ENCODE measurements at places on chromosomes 16 and 17.
A peak's percentile ranks its signal among the peaks of the same experiment; 100 is the strongest.

GRCh38 chr17:70564006-70564620, 394.8 kb downstream of the KCNJ2 start:
- no peaks in the 10 kb centered on the region for H3K27me3 ChIP-seq
- DNase-seq = no peak
- no peak overlapping the region for H3K27ac ChIP-seq
- H3K36me3 ChIP-seq = no peaks in the 10 kb centered on the region
- H3K4me3 ChIP-seq = no peak overlapping the region

DNA sequence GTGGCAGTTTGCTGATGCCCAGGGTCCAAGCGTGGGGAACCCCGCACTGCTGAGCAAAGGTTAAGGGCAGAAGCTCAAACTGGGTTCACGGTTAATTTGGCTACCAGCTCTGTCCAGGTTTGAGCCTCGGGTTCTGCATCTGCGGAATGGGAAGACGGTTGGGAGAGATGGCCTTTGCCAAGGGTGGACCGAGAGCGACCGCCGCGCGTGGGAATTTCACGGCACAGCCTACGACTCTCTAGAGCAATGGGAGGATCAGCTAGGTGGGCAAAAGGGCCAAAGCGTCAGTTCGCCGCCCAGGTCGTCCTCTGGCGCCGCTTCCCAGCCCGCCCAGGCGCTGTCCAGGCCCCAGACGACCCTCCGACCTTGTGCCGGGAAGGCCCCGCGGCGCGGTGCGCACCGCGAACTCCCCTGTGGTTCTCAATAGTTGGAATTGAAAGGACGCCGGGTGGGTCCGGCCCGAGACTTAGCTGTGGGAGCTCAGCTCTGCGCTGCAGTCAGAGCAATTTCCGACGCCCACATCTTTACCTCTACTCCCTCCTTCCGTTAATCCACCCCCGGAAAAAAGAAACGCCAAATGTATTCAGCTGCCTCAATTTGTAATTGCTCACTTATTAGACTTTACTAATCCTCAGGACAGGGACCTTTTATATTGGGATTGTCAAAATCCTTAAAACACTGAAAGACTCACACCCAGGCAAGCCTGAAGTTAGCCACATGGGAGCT, 2.5 kb upstream of the HS3ST3B1 start:
- peak overlapping the region; percentile 97 for H3K4me3 ChIP-seq
- H3K4me1 ChIP-seq = peaks cover 54% of the 10 kb centered on the region
- peaks cover 3% of the 10 kb centered on the region for H3K36me3 ChIP-seq
- no peak for DNase-seq
- no peak overlapping the region for H3K27ac ChIP-seq

- H3K27me3 ChIP-seq = no peaks in the 10 kb centered on the region
- peaks cover 32% of the 10 kb centered on the region for H3K4me1 ChIP-seq
- H3K4me3 ChIP-seq = no peak overlapping the region
- H3K27ac ChIP-seq = no peak overlapping the region
- no peak for DNase-seq
Observed at GRCh38 chr16:81629034-81629802, 149.9 kb upstream of the PLCG2 start.

GRCh38 chr16:69660166-69660565, 66.2 kb downstream of the NQO1 start:
- no peak overlapping the region for H3K27ac ChIP-seq
- no peaks in the 10 kb centered on the region for H3K4me1 ChIP-seq
- DNase-seq = no peak
- no peaks in the 10 kb centered on the region for H3K27me3 ChIP-seq
- H3K36me3 ChIP-seq = peaks cover 16% of the 10 kb centered on the region

- no peak overlapping the region for H3K4me3 ChIP-seq
- no peaks in the 10 kb centered on the region for H3K4me1 ChIP-seq
- no peak for DNase-seq
- H3K36me3 ChIP-seq = no peaks in the 10 kb centered on the region
- no peaks in the 10 kb centered on the region for H3K27me3 ChIP-seq
Observed at GRCh38 chr16:76106647-76107046, 170.6 kb upstream of the CNTNAP4 start.

DNA sequence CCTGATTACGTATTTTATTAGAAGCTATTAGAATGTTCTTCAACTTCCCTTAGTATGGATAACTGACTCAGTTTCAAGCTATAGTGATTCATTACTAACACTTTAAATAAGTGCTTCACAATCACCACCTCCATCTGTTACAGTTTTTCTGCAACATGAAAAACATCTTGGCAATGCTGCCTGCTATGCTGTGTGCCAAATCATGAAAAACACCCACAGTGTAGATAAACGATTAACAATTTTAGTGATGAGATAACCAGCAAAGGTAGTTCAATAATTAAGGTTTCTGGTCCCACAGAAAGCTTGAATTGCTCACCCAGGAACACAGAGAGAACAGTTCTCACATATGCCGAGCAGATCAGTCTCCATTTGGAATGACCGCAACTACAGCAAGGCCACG, 51.4 kb upstream of the SLC25A19 start:
- peaks cover 18% of the 10 kb centered on the region for H3K36me3 ChIP-seq
- peak overlapping the region; percentile 90 for H3K27ac ChIP-seq
- peaks cover 89% of the 10 kb centered on the region for H3K4me1 ChIP-seq
- H3K4me3 ChIP-seq = no peak overlapping the region
- no peaks in the 10 kb centered on the region for H3K27me3 ChIP-seq

- H3K4me3 ChIP-seq = no peak overlapping the region
- no peak for DNase-seq
- H3K36me3 ChIP-seq = no peaks in the 10 kb centered on the region
- no peak overlapping the region for H3K27ac ChIP-seq
- H3K4me1 ChIP-seq = no peaks in the 10 kb centered on the region
- peaks cover 20% of the 10 kb centered on the region for H3K27me3 ChIP-seq
Observed at GRCh38 chr16:79348521-79349306, 251.8 kb downstream of the MAF start.

All from activated naive CD4-positive, alpha-beta T cell treated with anti-CD3 and anti-CD28 coated beads, Interleukin-2, amount 10 ng/mL, durations not matched to agents 7 days and 5 days (primary cell).